ENCODE measurements at places on chromosomes 13 and 19. TPM values are rescaled to one million over a fixed set of nuclear protein-coding genes. Genes with fewer than 3 reads are reported as not detected.
A peak's percentile ranks its signal among the peaks of the same experiment; 100 is the strongest.

DNA sequence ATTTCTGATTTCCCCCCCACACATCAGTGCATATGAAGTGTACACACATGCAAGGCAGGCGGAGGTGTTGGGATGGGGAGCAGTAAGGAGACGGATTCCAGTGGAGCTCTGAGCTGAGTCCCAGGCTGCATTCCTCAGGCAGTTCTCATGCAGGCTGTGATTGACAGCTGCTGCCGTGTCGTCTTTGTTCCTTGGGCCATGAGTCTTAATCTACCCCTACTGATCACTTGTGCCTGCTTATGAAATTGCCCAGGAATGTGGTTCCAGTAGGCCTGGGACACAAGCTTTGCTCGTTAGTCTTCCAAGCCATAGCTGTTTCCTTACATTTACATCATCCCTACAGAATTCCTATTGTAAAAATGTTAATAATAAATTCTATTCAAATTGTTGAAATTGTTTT is 1241.9 kb downstream of the UQCRFS1 start:
- DNase-seq, result peak; percentile 29

- DNase-seq, result no peak
These were observed 1.3 kb upstream of the SPACA6 start for GRCh38 chr19:51691584-51692428.

- peak; percentile 62 for DNase-seq
These were observed 29.8 kb downstream of the ARHGAP35 start for GRCh38 chr19:46890423-46891170.

DNA sequence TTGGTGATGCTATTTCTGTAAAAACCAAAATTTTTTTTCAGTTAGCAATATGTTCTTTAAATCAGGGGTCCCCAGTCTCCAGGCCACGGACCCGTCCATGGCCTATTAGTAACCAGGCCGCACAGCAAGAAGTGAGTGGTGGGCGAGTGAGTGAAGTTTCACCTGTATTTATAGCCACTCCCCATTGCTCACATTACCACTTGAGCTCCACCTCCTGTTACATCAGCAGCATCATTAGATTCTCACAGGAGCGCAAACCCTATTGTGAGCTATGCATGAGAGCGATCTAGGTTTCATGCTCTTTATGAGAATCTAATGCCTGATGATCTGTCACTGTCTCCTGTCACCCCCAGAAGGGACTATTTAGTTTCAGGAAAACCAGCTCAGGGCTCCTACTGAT is 58.9 kb upstream of the SLC7A1 start:
- no peak for DNase-seq

DNA sequence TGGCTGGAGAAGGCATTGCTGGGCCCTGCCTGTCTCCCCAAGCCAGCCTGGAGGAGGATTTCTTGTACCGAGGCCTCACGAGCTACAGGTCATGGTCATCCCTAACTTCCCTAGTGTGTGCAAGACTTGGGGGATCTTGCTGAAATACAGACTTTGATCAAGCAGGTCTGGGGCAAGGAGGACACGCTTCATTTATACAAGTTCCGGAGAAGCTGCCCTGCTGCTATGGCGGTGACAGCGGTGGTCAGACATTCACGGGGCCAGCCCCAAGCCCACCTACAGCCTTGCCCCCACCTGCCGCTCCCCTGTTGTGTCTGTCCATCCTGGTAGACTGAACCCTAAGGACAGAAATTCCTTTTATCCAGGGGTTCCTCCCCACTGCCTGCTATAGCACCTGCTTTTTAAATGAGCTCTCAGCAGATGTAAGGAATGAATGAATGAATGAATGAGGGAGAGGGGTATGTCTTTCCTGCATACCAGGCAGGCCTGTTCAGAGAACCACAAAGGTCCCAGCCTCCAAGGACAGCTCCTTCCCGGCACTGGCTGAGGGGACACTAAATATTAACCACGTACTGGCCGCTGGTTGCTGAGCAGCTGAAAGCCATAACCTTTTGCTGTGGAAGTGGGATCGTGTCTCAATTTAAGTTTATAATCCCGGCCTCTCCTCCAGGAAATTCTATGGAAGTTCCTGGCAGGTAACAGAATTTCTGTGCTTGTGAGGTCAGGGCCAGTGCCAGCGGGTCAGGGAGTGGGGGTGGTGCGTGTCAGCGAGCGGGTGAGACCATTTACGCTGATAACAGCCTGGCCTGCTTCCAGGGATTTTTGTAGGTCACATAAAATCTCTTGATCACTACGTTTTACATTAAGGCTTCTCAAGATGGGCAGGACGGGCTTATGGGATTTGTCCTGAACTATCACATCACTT is 27.1 kb downstream of the TSSK6 start:
- no peak for DNase-seq

DNA sequence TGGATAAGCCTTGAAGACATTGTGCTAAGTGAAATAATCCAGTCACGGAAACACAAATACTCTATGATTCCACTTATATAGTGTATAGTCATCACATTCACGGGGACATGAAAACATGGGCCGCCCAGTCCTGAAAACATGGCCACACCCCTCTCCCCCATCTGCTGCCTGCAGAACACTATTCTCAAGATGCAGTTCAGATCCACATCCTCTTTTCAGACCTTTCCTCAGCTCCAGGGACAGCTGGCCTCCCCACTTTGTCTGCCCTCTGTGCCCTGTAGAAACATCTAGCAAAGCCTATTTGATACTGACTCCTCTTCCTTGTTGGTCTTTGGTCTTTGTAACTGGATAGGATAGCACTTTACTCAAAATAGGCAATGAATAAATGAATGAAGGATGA is 8.3 kb downstream of the RFX2 start:
- DNase-seq, result no peak

GRCh38 chr19:28736528-28736927 is 476.4 kb downstream of the UQCRFS1 start:
- no peak for DNase-seq

DNA sequence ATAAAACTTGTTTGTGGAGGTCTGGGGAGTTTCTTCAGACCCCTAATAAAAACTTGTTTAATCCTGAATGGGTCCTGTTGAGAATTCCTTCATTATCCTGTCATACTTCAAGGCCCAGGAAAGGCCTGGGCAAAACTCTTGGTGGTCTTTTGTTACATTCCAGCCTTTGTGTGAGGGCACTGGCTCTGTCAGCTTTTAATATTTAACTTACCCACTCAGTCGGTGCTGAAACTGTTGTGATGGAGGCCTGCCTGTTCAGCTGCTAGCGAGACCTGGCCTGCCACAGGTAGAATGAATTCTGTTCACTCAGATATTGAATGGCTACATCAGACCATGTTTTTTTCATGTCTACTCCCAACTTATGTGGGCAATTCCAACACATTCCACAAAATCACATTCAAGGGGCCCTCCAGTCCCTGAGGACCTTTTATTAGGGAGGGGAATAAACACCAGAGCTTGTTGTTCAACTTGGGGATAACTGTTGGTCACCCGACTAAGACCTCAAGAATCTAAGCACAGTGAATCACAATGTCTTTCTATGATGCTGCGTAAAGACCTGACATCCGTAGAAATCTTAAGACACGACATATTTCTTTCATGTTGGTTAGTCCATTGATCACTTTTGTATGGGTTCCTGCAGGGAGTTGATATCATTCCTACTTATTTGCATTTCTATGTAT is 12.5 kb downstream of the NLRP8 start:
- no peak for DNase-seq

DNA sequence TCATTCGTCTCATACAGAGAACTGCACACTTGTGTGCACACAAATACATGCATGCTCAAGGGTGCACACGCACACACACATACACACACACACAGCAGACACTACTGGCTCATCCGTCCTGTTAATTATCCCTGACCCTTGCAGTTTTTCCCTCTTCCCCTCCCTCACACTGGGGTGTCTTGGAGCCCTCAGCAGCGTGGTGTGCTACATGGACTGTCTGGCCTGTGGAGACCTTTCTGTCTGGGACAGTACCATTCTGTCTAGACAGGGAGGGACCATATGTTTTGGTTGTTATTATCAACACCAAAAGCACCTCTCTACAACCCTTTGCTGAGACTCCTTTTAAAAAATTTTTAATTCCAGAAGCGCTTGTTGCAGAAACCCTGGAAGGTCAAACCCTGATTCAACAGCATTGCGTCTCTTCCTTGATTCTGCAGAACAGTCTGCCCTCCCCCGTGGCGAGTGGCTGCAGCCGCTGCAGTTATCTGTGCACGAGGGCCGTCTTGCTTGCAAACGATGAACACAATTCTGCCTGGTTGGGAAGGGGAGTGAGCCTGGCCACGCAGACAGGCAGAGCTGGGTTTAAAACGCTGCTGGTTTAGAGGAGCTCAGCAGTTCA is 374.0 kb downstream of the IRS2 start:
- DNase-seq, result no peak

- DNase-seq, result no peak
These were observed 121.6 kb upstream of the SPATA13 start for GRCh38 chr13:24038841-24039330.

DNA sequence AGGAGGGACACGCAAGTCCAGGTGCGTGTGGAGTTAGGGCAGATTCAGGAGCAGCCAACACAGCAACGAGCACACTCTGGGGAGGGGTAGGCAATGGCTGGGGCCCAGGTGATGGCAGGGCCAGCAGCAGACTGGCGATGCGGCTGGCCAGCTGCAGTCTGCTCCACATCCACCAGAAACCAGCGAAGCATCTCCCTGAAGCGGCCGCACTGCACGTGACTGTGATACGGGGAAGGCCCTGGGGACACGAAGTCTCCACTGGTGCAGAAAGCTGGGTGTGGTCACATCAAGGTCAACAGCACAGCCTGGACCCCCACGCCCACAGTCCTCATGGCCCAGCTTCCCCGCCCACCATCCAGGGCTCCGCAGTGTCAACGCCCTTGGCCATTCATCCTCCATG is 21.3 kb upstream of the EPHX3 start:
- no peak for DNase-seq

DNA sequence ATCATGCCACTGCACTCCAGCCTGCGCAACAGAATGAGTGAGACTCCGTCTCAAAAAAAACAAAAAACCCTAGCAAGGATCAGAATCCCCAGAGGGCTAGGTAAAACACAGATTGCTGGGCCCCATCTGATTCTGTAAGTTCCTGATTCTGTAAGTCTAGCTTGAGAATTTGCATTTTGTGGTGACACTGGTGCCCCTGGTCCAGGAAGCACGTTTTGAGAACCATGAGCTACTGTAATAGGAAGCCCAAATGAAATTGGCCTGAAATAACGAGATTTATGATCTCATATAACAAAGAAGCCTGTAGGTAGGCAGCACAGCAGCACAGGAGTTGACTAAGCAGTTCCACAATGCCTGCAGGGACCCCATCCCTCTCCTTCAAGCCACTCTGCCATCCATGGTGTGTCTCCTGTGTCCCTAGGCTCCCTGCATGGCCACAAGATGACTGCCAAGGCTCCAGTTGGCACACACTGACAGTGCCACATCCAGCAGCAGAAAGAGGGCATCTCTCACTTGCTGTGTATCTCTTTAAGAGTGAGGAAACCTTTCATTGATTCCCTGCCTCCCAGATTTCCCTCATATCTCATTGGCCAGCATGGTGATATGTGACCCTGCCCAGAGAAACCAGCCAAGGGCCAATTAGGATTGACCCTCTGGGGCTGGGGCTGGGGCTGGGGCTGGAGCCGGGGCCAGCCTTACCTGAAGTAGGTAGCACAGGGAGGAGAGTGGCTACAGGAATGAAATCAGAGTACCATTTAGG is 21.7 kb downstream of the SIPA1L3 start:
- no peak for DNase-seq

DNA sequence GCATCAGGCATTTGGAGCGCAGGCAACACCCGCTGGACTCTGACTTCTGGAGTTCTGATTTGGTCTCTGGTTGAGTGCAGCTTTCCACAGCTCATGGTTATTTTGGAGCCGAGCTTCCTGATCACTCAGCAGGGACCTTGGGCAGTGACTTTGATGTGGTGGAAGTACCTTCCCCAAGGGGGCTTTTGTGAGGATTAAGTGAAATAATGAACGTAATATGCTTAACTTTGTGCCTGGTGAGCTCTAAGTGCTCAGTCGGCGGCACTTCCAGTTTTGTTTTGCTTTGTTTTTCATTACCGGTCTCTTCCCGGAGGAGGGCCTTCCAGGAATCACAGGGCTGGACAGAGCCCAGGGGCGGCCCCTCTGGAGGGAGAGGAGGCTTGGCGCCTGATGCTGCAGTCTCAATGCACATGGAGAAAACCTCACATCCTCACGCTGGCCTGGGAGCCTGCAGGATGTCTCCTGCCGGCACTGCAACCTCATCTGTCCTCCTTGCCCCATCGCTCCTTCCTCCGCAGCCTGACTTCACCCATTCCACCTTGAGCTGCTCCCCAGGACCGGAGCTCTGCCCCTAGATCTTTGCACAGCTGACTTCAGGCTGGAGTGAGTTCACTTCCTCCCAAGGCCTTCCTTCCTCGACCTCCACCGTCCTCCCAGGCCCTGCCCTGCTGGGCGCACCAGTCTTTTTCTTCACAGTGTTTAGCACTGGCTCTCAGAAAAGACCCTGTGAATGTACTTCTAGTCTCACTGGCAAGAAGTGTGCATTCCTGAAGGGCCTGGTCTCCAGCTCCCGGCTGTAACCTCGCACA is 1.5 kb downstream of the PLEKHF1 start:
- DNase-seq, result no peak

GRCh38 chr13:79525064-79525857 is 44.3 kb downstream of the NDFIP2 start:
- peak; percentile 75 for DNase-seq

DNA sequence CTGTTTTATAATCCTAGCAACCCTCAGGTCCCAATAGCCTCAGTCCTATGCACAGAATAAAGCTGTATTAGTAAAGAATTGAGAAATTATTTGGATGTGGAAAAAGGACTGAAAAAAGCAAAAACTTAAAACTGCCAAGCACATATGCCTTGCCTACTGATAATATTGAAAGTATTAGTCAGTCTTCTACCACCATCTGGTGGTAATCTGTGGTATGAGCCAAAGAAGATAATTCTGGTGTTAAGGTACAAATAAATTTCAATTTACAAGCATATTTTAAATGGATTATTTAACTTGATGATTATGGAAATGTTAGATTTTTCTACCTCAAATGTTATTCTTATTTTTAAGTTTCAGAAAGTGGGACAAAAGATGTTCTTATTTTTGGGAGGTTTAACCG is 460.3 kb upstream of the KLHL1 start:
- peak; percentile 55 for DNase-seq

DNA sequence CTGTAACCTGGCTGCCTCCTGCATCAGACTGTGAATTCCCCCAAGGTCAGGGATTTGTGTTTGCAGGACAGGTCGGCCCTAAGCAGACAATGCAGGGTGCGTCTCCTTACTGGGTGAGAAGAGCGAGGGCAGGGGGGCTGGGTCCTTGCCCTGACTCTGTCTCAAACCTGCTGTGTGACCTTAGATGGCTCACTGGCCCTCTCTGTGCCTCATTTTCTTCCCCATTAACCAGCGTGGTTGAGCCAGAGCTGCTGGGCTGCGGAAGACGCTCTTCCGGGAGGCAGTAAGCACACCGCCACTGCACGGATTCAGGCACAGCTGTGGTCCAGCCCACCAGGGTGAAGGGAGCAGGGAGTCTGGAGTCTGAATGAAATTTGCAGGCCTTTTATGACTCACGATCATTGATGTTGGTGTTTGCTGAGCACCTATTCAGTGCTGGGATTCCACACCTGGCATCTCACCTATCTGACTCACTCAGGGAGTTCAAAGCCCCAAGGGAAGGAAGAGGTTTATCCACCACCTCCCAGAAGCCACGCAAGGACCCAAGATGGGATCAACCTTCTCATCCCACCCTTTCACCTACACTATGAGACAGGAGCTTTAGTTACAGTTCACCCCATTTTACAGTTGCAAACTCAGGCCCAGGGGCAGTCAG is 2.5 kb downstream of the AKT1S1 start:
- DNase-seq, result peak; percentile 73

The ZNF888 gene
- total RNA-seq, result 13.2 TPM

The ZNF439 gene
- 0.53 TPM for total RNA-seq

The ZNF763 gene
- 1.3 TPM for total RNA-seq

The CEACAM7 gene
- 7.3 TPM for total RNA-seq

The TEX30 gene
- 16.1 TPM for total RNA-seq

The IFI30 gene
- 17.6 TPM for total RNA-seq
